ENCODE measurements at places on chromosomes 6 and 20. TPM values are rescaled to one million over a fixed set of nuclear protein-coding genes. Genes with fewer than 3 reads are reported as not detected.

The SALL4 gene
- 2.3 TPM for total RNA-seq

The FAM217A gene
- total RNA-seq, result not detected

The RPS18 gene
- 3,442 TPM for total RNA-seq

The JAG1 gene
- 3.0 TPM for total RNA-seq

The RRAGD gene
- 0.20 TPM for total RNA-seq

The PREP gene
- 26.1 TPM for total RNA-seq

The HTR1E gene
- not detected for total RNA-seq

The LY6G6F gene
- not detected for total RNA-seq

The PDE10A gene
- total RNA-seq, result 10.7 TPM

The CLVS2 gene
- total RNA-seq, result not detected

The CCN5 gene
- not detected for total RNA-seq

The SSTR4 gene
- not detected for total RNA-seq

The ENPP5 gene
- total RNA-seq, result 0.12 TPM

The GJA10 gene
- total RNA-seq, result not detected

The TRMT6 gene
- total RNA-seq, result 20.9 TPM

The PI3 gene
- total RNA-seq, result not detected

The BPI gene
- 0.29 TPM for total RNA-seq

The NANP gene
- total RNA-seq, result 11.0 TPM

The CST5 gene
- total RNA-seq, result not detected

The MROH8 gene
- 0.10 TPM for total RNA-seq

The GPLD1 gene
- not detected for total RNA-seq

The COL9A3 gene
- 5.9 TPM for total RNA-seq

The RWDD2A gene
- 3.0 TPM for total RNA-seq

The JPH2 gene
- 24.2 TPM for total RNA-seq

The DYNLT2 gene
- total RNA-seq, result 2.0 TPM

The TMC2 gene
- not detected for total RNA-seq

The MOG gene
- total RNA-seq, result not detected

The KCNS1 gene
- total RNA-seq, result 0.39 TPM

The MAP3K5 gene
- total RNA-seq, result 6.2 TPM

The NAPB gene
- 7.6 TPM for total RNA-seq

Measured in RPMI7951 (cell line).